NCI-H524 treated with DMSO at 0.1 percent for 48 hours (cell line): ENCODE measurements at places on chromosomes 5 and 9.

DNA sequence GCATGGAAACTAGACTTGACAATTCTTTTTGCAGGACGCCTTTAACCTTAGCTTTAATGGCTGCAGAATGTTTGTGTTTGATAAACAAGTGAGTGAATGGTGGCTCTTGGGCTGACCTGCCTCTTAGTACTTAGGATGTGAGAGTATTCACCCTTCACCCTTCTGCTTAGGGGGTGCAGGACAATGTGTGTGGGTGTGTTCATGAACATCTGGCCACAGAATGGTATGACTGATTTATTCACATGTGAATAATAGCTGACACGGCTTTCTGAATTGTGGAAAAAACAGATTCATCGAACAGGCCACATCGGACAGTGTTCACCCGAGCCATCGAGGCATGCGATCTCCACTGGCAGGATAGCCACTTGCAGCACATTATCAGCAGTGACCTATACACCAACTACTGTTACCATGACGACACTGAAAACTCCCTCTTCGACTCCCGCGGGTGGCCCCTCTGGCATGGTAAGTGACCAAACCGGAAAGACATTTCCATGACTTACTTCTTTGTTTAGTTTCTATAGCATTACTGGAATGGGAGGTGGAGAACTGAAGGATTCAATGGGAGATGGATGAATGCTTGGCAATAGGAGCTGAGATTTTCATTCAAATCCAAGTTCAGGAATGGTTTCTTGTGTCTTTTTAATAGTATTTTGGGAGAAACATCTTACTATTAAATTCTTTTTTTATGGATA is 193.6 kb downstream of the ZSWIM6 start:
- DNase-seq = no peak

DNA sequence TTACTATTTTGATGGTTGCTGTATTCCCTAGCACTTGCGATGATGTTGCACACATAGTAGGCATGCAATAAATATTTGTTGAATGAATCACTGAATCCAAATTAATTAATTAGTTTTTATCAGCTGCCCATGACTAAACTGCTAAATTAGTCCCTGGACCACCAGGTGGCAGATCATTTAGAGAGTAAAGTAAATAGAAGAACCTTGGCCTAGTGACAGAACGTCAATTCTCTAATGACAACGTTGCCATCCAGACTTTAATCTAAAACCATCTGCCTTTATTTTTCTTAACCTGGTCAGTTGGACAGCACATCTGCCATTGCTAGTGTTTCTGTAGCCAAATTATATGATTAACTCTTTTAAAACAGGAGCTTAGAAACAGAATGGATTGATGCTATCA is 457.5 kb downstream of the KIF4B start:
- DNase-seq = peak; percentile 89

GRCh38 chr5:139368613-139369012 is 14.5 kb downstream of the SLC23A1 start:
- DNase-seq = no peak

DNA sequence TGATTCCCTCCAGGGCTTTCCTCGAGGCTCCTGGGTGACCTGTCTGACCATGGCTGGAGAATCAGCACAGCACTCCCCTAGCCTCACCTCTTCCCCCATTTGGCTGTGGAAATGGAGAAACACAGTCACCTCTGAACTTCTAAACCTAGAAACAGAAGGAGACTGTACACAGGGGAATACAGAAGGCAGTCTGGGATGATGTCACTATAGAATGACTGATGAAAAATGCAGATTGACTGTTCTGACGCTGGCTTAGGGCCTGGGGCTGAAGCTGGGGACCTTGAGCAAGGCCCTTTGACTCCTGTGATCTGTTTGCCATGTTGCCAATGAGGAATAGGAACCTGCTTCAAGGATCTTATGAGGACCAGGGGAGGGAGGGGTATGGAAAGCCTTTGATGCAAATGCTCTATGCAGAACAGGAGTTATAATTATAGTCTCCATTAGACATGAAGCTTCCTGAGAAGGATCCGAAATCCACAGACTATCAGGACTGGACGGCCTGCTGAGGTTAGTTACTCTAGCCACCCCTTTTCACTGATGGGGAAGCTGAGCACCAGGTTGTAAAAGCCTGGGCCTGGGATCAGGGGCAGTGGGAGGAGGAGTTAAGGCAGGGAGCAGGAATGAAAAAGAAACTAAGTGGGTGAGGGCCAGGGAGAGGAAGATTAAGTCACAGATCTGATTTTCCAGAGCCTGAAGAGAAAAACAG is 24.4 kb upstream of the ANXA6 start:
- no peak for DNase-seq

DNA sequence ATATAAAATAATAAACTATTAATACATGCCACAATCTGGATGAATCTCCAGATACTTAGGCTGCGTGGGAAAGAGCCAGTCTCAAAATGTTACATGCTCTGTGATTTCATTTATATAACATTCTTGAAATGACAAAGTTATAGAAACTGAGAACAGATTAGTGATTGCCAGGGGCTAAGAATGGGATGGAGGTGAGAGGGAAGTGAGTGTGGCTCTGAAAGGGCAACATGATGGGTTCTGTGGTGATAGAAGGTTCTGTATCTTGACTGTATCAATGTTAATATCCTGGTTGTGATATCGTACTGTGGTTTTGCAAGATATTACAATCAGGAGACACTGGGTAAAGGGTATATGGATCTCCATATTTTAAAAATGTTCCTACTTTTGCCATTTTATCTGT is 50.7 kb downstream of the SPEF2 start:
- DNase-seq = no peak

DNA sequence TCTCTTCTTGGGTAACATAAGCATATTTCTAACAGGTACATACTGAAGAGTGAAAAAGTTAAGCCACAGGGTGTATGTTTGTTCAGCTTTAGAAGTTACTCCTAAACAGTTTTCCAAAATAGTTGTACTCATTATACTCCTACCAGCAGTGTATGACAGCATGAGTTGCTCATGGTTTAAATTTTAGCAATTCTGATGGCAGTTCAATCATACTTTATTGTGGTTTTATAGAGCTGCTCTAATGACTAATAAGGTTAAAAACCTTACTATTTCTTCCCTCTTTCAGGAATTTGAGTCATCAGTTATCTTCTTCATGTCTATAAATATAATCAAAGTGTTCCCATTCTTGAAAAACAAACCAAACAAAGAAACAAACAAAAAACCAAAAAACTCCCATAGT is 81.5 kb downstream of the CAAP1 start:
- no peak for DNase-seq

GRCh38 chr9:16335788-16336580 is 534.5 kb downstream of the BNC2 start:
- no peak for DNase-seq

- no peak for DNase-seq
Observed at GRCh38 chr9:18622186-18622836, 148.4 kb downstream of the ADAMTSL1 start.

GRCh38 chr5:61811052-61811451 is 479.0 kb downstream of the ZSWIM6 start:
- no peak for DNase-seq

DNA sequence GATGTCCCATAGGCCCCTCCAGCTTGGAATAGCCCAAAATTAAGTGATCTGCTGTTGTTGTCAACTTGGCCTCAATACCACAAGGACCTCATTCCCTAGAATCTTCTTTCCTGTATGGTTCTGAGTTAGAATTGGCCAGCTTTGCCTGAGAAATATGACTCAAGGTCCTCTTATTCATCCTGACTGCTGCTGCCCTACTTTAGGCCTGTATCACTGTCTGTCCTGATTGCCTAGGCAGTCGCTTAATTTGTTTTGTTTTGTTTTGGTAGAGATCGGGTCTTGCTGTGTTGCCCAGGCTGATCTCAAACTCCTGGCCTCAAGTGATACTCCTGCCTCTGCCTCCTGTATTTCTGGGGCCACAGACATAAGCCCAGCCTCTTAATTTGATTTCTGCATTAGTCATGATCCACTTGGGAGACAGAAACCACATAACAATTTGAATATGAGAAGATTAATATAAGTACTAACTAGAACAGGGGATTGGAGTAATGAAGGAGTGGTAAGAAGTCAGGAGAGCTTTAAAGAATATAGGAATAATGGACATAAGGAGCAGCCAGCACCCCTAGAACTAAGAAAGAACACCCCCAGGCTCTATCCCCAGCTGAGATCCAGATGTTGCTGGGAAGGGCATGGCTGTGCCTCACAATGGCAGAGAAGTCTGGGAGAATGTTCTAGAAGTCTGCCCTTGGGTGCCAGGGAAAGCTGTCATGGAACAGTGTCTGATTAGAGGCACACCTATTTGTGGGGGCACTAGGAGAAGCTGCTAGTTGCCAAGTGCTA is 4.6 kb downstream of the TEX53 start:
- DNase-seq = no peak

- peak; percentile 44 for DNase-seq
Observed at GRCh38 chr9:133532937-133533668, 1.4 kb upstream of the ADAMTSL2 start.

- no peak for DNase-seq
Observed at GRCh38 chr5:9624196-9624947, 5.8 kb downstream of the TAS2R1 start.

DNA sequence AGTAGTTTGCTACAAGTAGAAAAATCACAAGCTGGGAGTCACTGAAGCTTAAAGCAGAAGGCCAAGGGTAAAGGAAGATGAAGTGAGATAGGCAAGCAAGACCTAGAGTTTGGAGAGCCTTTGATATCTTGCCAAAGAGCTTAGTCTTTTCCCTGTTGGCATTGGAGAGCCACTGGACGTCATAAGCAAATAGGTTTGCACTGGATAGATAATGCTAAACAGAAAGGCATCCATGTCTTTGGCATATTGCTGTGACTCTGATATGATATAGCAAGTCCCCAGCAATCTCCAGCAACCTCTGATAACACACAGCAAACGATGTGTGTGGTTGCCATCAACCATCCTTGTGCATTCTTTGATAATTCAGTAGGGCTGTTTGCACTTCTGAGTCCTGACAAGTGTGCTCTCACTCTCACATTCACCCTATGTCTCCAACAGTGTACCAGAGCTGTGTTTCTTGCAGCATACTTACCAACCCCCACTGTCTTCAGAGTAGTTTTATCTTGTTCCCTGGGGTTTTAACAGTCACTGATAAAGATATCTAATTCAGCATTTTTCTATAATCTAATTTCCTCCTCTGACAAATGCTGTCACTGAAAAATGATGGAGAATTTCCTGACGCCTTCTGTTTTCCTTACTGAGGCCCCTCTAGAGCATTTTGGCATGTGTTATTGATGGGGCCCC is 16.9 kb upstream of the FREM1 start:
- no peak for DNase-seq

DNA sequence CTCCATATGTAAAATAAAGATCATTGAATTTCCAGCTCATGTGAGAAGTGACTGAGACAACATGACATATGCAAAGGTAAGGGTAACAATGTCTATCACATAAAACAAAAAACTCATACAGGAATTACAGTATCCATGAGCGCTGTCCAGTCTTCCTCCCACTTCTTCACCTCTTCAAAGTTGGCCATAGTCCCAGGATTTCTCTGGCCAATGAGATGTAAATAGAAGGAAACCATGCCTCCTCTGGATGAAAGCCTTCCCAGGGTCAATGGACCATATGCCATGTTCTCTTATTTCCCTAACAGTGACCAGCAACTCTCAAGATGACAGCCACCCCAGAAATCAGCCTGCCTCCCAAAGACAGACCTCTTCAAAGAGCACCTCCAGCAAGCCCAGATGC is 75.5 kb downstream of the SEMA5A start:
- no peak for DNase-seq

- no peak for DNase-seq
Observed at GRCh38 chr9:37719526-37719925, 34.1 kb upstream of the TRMT10B start.

GRCh38 chr5:83548581-83548980 is 77.0 kb downstream of the VCAN start:
- DNase-seq = no peak

- DNase-seq = no peak
Observed at GRCh38 chr9:14372437-14373335, 58.7 kb upstream of the NFIB start.

DNA sequence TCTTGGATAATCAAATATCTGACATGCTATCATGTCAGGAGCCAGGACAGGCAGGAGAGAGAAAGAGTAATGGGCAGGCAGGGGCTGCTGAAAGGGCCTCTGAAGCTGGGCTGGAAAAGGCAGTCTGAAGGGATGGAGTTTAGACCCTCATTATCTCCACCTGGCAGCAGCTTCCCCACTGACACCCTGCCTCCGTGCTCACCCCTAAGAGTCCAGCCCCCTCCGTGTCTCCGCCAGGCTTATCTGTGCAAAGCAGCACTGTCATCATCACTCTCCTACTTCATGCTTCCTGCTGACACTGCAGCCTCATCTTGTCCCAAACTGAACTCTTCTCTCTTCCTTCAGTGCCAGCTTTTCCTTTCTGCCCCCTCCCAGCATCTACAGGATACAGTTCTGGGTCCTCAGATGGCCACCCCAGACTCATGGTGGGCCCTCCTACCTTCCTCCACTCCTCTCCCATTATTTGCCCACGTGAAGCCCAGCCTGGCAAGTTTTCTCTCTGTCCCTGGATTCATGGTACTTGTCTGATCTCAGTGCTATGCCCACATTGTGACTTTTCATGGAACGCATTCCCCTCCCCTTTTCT is 70.9 kb upstream of the KLF9 start:
- DNase-seq = no peak

- no peak for DNase-seq
Observed at GRCh38 chr5:112812549-112812948, 48.5 kb upstream of the SRP19 start.

DNA sequence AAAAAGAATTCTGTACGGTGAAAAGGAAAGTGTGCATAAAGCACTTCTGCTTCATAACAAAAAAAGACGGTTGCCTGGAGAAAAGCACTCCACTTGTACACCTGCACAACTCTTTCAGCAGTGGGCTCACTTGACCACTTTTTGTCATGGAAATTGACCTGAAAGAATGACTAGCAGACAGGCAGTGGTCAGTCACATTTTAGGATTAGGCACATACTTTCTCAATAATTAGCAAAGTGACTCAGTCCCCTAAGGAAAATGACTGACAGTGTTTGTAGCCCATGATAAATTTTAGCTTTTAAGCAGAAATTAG is 169.3 kb downstream of the FANCC start:
- no peak for DNase-seq

- DNase-seq = peak; percentile 18
Observed at GRCh38 chr5:10424124-10424731, 17.5 kb upstream of the ROPN1L start.

DNA sequence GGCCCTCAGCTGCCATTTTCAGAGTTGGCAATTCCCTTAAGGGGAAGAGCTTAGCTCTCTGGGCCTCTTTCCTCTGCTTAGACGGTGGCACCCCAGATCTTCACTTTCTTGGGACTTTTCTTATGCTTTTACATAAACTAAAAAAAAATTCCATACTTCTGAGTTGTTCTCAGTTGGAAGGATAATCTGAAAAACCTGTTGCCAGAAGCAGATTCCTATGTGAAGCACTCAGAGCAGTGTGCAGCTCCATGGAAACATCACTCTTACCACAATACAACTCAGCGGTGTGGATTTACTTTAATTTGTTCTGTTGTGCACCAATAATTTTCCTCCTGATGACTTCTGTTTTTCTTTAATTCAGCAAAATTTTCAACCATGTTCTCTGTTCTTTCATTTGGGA is 44.1 kb upstream of the MROH2B start:
- DNase-seq = no peak
